Cortex of kidney (tissue), 1 donor: ENCODE measurements at places on chromosomes 5 and 9.

DNA sequence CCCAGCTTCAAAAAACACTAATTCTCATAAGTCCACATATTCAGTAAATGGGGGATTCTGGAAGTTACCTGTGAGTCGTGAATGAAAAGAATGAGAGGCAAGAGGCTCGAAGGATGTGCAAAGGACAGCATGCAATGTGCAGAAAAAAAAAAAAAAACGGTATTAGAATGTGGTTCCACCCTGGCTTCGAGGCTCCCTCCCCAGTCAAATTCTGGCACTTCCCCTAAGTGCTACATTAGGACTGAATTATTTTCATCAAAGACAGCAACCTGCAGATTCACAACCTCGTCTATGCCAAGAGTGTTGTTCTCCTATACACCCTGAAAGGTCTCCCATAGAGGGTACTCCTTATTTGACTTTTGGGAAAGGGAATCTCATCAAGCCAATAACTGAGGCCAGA is 16.5 kb downstream of the CAPSL start:
- DNase-seq: no peak

GRCh38 chr5:28903643-28904042 is 1865.3 kb upstream of the CDH9 start:
- DNase-seq: no peak

DNA sequence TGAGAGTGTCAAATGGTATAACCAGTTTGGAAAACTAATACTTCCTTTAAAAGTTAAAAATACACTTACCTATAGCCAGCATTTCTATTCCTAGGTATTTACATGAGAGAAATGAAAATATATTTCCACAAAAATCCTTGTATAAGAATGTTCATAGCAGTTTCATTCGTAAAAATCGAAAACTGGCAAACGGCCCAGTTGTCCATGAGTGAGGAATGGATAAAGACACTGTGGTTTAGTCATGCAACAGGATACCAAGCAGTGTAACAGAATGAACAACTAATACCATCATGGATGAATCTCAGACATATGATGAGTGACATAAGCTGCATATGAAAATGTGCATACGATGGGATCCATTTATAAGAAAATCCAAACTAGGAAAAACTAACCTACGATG is 136.7 kb downstream of the MACROH2A1 start:
- DNase-seq: no peak

GRCh38 chr5:73968729-73969128 is 342.7 kb downstream of the ARHGEF28 start:
- no peak for DNase-seq

DNA sequence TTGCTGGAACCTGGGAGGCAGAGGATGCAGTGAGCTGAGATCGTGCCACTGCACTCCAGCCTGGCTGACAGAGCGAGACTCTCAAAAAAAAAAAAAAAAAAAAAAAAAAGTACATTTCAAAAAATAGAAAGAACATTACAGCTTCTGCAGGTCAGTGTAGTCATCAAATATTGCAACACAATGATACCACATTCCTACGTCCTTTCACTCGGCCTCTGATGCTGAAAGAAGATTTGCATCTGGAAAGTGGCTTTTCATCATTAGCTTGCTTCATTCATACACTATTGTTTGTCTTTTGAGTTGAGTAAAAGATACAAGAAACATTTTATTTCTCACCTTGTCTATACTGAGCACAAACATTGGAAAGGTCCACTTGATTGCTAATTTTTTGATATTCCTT is 59.6 kb upstream of the CPLANE1 start:
- no peak for DNase-seq

DNA sequence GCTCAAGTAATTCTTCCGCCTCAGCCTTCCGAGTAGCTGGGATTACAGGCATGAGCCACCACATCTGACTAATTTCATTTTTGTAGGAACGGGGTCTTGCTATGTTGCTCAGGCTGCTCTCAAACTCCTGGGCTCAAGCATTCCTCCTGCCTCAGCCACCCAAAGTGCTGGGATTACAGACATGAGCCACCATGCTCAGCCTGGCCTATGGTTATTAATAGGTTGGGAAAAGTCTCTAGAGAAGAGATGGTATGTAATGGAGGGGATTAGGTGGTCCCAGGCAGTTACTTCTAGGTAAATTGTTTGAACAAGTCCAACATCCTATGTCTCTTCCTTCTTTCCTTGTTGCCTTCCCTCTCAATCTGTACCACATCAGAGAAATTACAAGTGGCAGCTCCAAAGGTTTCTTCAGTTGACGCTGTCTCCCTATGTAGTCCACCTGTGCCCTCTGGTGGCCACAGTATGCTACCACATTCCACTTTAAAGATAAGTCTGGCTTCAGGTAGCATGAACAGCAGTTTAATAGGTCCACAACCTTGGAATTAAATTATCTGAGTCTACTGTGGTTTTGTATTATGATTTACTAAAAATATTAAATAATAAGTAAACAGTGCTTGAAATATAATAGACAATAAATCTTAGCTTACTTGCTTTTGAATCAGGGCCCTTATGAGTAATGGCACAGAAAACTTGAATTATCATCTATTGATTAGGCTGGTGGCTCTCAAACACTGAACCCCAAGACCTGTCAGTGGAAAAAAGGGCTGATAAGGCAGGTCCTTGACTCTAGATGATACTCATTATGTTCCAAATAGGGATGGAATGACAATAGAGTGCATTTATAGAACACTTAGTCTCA is 9.7 kb downstream of the TIGD6 start:
- DNase-seq: no peak

DNA sequence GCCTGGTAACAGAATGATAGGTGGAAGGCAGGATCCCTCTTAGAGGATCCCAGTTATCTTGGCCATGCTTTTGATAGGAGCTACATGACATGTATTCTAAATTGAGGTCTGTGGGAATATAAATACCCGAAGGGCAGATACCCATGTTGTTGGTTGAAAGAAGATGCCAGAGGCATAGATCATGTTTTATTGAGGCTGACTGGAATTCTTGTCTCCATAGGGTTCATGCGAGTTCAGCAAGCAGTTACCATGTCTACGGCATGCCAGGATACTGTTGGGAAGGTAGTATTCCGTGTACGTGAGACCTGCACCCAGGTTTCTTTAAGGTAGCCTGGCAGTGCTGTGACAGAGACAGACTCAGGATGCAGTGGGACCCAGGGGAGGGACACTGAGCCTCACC is 230.7 kb downstream of the NR3C1 start:
- no peak for DNase-seq

- no peak for DNase-seq
Observed at GRCh38 chr5:132764051-132764450, 13.0 kb downstream of the SEPTIN8 start.

DNA sequence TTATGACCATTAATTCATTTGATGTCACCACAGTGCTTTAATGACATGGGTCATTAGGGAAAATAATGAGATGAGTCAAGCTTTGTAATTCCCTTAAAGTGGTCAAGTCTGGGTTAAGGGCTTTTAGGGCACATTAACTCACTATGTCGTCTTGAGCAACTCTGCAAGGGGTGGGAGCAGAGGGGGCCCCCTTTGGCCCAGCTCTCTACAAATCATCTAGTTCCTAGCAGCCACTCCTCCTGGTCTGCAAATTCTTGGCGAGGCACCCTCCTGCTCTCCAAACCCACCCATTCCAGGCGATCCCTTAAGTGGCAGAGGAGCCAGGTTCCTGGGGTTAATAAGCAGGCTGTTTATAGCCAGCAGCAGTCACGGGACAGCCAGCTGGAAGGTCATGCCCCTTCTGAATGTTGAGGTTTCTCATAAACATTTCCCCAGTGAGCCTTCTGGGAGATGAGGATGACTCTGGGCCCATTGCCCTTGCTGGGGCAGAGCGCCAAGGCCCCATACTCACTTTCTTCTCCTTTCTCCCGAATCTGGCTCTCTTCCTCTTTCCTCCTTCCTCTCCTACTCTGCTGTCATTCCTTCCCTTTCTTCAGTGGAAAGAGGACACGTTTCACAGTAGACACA is 14.3 kb upstream of the GPX3 start:
- DNase-seq: no peak

- no peak for DNase-seq
Observed at GRCh38 chr9:134191455-134192209, 27.3 kb upstream of the RNU6ATAC start.
